GM20000 (cell line): ENCODE measurements at places on chromosomes 7 and 10.
A peak's percentile ranks its signal among the peaks of the same experiment; 100 is the strongest.

DNA sequence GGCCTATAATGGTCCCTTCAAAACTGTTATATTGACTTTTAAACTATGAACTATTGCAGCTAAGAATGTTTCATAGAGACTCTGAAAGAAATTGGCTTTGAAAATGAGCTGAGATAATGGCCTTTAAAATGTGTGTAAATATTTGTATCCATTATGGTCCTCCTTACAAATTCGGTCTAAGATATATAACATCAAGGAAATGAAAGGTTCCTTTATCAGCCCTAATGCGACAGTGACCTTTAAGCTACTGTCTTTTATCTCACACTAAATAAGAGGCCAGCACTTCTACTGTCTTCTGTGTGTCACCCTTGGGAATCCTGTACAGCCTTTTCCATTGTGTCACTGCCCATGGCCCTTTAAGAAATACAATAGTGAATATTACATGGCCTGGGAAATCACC lies 19.5 kb downstream of the COL28A1 start:
- DNase-seq = no peak

- peak; percentile 36 for DNase-seq
Observed at GRCh38 chr10:73591935-73592699, 975 bp upstream of the USP54 start.

DNA sequence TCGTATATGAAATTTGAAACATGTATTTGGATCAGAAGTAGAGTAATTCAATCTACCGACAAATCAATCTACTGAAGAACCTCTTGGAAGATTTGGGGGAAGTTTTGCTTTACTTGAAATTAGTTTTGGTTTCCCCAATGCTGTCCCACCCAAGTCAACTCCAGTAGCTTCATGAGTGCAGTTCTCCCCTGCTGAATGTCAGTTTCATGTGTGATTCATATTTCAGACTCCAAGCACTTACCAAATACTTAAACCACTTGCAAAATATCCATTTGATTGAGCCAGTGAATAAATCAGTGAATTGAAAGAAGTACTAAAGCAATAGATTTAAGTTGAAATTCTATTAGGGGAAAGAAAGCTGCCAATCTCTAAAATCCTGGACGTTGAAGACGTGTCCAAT lies 9.3 kb downstream of the CALML5 start:
- no peak for DNase-seq

DNA sequence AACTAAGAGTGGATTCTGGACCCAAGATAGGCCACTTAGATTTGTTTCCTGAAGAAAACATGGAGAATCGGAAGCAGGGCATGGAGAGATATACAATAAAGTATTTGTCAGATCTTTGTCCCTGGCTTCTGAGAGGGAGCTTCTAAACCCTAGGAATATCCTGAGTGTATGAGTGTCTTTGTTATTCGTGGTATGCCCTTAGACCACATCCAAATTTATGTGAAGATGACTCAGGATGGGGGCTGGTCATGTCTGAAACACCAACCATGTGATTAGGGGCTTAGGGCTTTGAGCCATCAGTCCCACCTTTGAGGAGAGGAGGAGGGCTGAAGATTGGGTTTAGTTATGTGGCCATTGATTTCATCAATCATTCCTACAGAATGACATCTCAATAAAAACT lies 69.7 kb upstream of the PLPP4 start:
- no peak for DNase-seq
